Kidney epithelial cell (primary cell): ENCODE measurements at places on chromosomes 12 and 14. TPM values are rescaled to one million over a fixed set of nuclear protein-coding genes. Genes with fewer than 3 reads are reported as not detected.
A peak's percentile ranks its signal among the peaks of the same experiment; 100 is the strongest.

SLC25A47 gene
- not detected in 2 replicates for total RNA-seq

PGF gene
- total RNA-seq = 10.5 and 11.2 TPM in 2 replicates

SLC17A8 gene
- total RNA-seq = under 0.01 TPM in 1 of 2 replicates, not detected in the other

DHRS2 gene
- total RNA-seq = 3.6 and 5.8 TPM in 2 replicates

ZNF891 gene
- total RNA-seq = 0.63 and 0.82 TPM in 2 replicates

SLC7A7 gene
- total RNA-seq = 6.8 and 10.0 TPM in 2 replicates

MYO1H gene
- total RNA-seq = not detected in 2 replicates

GSKIP gene
- total RNA-seq = 42.8 and 45.9 TPM in 2 replicates

ACSS3 gene
- total RNA-seq = 5.5 and 9.2 TPM in 2 replicates

TC2N gene
- total RNA-seq = 8.5 and 9.6 TPM in 2 replicates

CAPRIN2 gene
- total RNA-seq = 25.9 and 30.2 TPM in 2 replicates

DNA sequence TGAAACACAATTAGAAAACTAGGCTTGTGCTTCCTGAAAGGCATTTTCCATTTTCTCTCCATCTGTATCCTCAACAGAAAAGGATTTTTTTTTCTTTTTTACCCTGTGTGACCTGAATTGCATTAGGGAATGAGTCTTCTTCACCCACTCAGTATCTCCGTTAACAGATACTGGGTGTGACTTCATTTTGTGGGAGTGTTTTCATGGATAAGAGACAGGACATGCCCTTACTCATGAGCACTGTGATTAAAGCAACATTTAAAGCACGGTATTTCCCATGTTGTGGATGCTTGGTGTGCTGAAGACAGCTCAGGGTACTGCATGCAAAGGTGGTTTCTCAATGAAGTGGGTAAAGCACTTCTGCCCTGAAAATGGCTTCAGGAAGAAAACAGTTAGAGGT, 1397.3 kb upstream of the TMEM132C start:
- DNase-seq = no peak

- DNase-seq = no peak
These were observed 104.3 kb upstream of the MAX start for GRCh38 chr14:65206448-65207096.

- no peak for DNase-seq
These were observed 1.2 kb upstream of the SMIM41 start for GRCh38 chr12:52078276-52078675.

- DNase-seq = no peak
These were observed 14.7 kb upstream of the EPYC start for GRCh38 chr12:91019455-91019854.

GRCh38 chr12:93181409-93181965, 196.2 kb upstream of the NUDT4 start:
- no peak for DNase-seq

- DNase-seq = no peak
These were observed 49.2 kb downstream of the LIN52 start for GRCh38 chr14:74133833-74134481.

- no peak for DNase-seq
These were observed 72.4 kb downstream of the IQSEC3 start for GRCh38 chr12:138898-139534.

GRCh38 chr12:39958377-39958776, 147.5 kb downstream of the SLC2A13 start:
- no peak for DNase-seq

DNA sequence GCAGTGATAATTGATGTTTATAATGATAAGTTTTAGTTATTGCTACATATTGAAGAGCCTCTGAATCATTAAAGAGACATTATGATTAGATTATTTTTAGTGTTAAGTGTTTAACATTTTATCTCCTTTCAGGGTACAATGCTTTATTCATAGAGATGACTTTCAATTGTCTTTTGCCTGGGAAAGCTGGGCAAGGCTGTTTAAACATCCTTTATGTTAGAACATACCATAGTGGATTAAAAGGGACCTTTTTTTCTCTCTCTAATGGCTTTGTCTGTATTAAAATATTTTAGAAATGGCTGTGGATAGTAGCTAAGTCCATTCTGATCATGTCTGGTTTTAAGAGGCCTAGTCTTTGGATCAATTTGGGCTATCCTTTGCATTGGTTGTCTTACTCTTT, 427.5 kb upstream of the MIS18BP1 start:
- no peak for DNase-seq

- no peak for DNase-seq
These were observed 568 bp upstream of the SIVA1 start for GRCh38 chr14:104752423-104752734.

- no peak for DNase-seq
These were observed 31.5 kb upstream of the RAB35 start for GRCh38 chr12:120148011-120148410.

DNA sequence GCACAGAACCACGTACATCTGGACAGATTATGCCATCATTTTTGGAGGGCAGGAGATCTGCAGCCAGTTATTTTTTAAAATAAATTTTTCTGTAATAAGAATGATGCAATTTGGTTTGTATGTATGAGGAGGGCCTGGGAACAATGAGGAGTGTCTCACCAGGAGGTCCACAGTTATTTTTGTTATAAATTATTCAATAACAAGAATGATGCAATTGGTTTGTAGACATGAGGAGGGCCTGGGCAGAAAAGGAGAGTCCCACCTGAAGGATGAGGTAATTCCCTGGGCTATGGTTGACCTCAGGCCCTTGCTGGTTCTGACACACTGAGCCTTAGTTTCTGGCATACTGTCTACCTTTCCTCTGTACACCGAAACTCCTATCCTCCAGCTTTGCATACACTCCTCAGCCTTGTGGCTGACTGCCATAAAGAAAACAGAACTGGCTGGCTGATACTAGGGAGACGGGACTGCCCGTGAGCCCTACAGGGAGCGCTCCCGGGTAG, 9.0 kb upstream of the DCD start:
- DNase-seq = no peak

- no peak for DNase-seq
These were observed 56.6 kb upstream of the METAP2 start for GRCh38 chr12:95417372-95417771.

- no peak for DNase-seq
These were observed 328.2 kb upstream of the NOVA1 start for GRCh38 chr14:26925876-26926584.

DNA sequence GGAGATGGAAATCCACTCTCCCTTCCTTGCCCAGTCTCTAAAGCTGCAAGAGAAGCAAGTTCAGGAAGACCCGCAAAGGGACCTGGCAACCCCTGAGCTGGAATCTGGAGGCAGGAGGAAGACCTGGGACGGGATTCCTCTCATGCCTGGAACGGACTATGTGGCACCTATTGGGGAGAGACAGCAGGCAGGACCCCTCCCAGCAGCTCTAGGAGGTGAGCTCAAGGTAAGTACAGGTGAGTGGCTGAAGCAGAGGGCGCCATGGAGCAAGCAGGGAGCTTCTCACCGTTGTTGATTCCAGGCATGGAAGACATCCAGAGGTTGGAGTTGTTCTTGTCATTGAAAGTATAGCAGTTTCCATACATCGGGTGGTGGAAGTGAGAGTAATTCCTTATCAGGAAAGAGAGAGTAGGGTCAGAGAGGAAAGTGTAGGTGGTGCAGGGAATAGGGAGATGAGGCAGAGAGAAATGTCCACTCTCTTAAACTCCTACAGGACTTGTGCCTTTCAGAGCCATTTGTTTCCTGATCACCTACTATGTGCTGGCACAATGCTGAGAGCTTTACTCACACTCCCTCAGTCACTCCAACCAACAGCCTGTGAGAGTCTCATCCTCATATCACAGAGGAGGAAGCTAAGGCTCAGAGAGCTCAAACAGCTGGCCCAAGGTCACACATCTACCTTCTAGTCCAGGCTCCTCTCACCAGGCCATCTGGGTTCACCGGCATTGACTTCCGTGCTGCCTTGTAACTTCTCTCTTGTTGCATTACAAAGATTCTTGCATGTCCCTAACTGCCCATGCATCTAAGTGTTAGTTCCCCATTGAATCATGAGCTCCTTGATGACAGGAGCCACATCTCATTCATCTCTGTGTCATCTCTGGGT, 13.9 kb upstream of the TNFRSF1A start:
- DNase-seq = no peak

DNA sequence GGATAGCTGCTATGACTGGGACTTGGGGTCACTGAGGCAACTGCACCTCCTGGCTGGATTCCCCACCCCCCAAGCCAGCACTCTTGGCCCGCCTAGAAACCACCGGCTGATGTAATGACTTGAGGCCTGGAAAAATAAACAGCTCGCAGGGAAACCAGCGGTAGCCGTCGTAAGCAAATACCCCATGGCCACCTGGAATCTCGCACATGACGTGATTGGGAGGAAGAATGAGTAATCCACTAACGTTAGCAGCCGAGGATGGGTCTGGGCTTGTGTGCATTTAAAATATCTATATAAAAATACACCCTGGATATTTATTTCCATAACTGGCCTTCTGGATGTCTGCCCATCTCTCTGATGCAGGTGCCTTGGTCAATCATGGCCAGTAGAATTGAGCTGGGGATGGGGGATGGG, 120.1 kb downstream of the SMOC1 start:
- peak; percentile 91 for DNase-seq

GRCh38 chr14:85276979-85277228, 253.0 kb upstream of the FLRT2 start:
- no peak for DNase-seq

- peak; percentile 23 for DNase-seq
These were observed 34.3 kb upstream of the TXNRD1 start for GRCh38 chr12:104181313-104181712.

GRCh38 chr14:80202888-80203562, 8.3 kb downstream of the DIO2 start:
- no peak for DNase-seq

DNA sequence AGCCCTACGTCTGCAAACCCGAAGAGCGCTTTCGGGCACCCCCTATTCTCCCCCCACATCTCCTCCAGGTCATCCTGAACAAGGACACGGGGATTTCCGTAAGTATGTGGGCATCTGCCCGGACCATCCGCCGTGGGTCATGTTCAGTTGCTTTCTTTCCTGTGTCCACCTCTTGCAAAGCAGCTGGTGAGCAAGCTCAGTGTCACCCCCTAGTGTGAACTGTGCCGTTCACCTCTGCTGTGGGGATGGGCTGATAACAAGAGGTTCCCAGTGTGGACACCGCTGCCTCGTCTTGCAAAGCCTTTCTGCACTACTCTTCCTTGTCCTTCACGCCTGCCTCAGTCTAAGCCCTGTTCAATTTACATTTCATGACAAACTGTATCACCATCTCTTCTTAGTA, 8.6 kb downstream of the PRKAB1 start:
- DNase-seq = no peak

- DNase-seq = no peak
These were observed 393.1 kb upstream of the RGS6 start for GRCh38 chr14:71538938-71539649.

GRCh38 chr14:87767567-87767901, 225.4 kb downstream of the GALC start:
- DNase-seq = no peak

DNA sequence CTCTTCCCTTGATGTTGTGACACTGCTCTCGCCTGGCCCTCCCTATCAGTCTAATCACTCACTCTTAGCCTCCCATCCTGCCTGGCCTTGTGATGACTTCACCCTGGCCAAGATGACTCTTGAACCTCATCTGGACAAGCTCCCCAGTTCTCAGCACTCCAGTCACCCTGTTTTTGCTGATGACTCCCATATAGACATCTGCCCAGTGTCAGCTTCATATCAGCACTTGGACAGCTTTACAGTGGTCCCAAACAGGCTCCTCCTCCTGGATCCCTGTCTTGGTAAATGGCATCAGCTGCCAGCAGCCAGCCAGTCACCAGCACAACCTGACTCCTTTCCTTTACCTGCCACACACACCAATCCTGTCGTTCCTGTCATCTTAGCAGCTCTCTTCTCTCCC, 104.2 kb downstream of the POLR3B start:
- DNase-seq = no peak

GRCh38 chr12:44627387-44628166, 248.5 kb downstream of the NELL2 start:
- no peak for DNase-seq
